ENCODE measurements at places on chromosomes 13 and 19. TPM values are rescaled to one million over a fixed set of nuclear protein-coding genes. Genes with fewer than 3 reads are reported as not detected.

- H3K27me3 ChIP-seq = no peaks in the 10 kb centered on the region
- no peak for DNase-seq
- H3K4me1 ChIP-seq = peaks cover 21% of the 10 kb centered on the region
- no peaks in the 10 kb centered on the region for H3K36me3 ChIP-seq
- no peak overlapping the region for H3K27ac ChIP-seq
Measured at GRCh38 chr13:98500963-98501421, 75.9 kb downstream of the STK24 start.

DNA sequence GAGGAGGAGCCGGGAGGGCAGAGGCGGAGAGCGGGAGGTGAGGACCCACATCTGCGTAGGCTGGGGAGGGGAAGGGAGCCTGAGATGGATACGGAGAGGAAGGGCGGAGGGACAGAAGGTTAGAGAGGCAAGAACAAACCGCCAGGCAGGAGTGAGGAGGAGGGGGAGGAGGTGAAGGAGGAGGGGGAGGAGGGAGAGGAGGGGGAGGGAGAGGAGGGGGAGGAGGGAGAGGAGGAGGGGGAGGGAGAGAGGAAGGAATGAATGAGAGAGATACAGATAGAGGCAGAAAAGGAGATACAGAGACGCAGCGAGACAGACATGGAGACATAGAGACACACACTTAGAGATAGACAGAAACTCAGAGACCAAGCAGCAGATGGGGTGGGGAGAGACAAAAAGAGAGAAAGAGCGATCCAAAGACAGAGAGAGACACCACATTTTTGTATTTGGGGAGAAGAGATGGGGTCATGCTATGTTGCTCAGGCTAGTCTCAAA is 782 bp upstream of the CA11 start:
- H3K4me1 ChIP-seq = peaks cover 5% of the 10 kb centered on the region
- no peak overlapping the region for H3K27ac ChIP-seq
- H3K4me3 ChIP-seq = peak overlapping the region; percentile 71
- H3K27me3 ChIP-seq = no peaks in the 10 kb centered on the region
- no peaks in the 10 kb centered on the region for H3K36me3 ChIP-seq
- no peak for DNase-seq

- H3K36me3 ChIP-seq = peaks cover 23% of the 10 kb centered on the region
- peak overlapping the region; percentile 33 for H3K27ac ChIP-seq
- DNase-seq = no peak
- no peak overlapping the region for H3K4me3 ChIP-seq
Measured at GRCh38 chr13:106493533-106494220, 41.8 kb downstream of the EFNB2 start.

- no peaks in the 10 kb centered on the region for H3K27me3 ChIP-seq
- no peak overlapping the region for H3K27ac ChIP-seq
- DNase-seq = no peak
Measured at GRCh38 chr13:49419276-49419675, 24.6 kb downstream of the CAB39L start.

DNA sequence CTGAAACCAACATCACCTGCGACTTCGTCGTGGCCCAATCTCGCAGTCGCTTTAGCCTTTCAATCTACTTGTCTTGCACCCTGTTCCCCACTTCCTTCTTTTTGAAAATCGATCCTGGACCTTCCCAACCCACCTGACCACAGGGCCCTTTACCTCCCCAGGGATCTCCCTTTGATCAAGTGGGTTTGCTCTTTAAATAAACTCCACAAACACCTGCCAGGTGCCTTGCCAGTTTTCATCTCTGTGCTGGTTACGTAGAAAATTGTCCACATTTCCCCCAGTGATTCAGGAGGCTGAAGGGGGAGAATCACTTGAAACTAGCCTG is 14.5 kb upstream of the RAB20 start:
- no peak for DNase-seq
- H3K4me3 ChIP-seq = no peak overlapping the region
- peaks cover 9% of the 10 kb centered on the region for H3K4me1 ChIP-seq

GRCh38 chr13:66341635-66342377 is 888.3 kb downstream of the PCDH9 start:
- H3K27me3 ChIP-seq = no peaks in the 10 kb centered on the region
- peaks cover 20% of the 10 kb centered on the region for H3K4me1 ChIP-seq
- H3K4me3 ChIP-seq = no peak overlapping the region
- no peaks in the 10 kb centered on the region for H3K36me3 ChIP-seq
- DNase-seq = no peak

GRCh38 chr13:81171065-81171647 is 830.2 kb upstream of the SPRY2 start:
- DNase-seq = peak; percentile 18
- H3K4me1 ChIP-seq = no peaks in the 10 kb centered on the region
- no peak overlapping the region for H3K4me3 ChIP-seq
- H3K27ac ChIP-seq = no peak overlapping the region

GRCh38 chr19:40264314-40265054 is 20.7 kb downstream of the AKT2 start:
- H3K36me3 ChIP-seq = no peaks in the 10 kb centered on the region
- no peak overlapping the region for H3K27ac ChIP-seq
- H3K4me3 ChIP-seq = no peak overlapping the region
- no peaks in the 10 kb centered on the region for H3K4me1 ChIP-seq

- no peak for DNase-seq
- peaks cover 16% of the 10 kb centered on the region for H3K4me1 ChIP-seq
Measured at GRCh38 chr19:3098515-3099346, 4.6 kb downstream of the GNA11 start.

- peaks cover 11% of the 10 kb centered on the region for H3K4me1 ChIP-seq
- no peaks in the 10 kb centered on the region for H3K36me3 ChIP-seq
- no peak overlapping the region for H3K4me3 ChIP-seq
- no peak for DNase-seq
Measured at GRCh38 chr13:113881614-113882266, 17.9 kb upstream of the GAS6 start.

DNA sequence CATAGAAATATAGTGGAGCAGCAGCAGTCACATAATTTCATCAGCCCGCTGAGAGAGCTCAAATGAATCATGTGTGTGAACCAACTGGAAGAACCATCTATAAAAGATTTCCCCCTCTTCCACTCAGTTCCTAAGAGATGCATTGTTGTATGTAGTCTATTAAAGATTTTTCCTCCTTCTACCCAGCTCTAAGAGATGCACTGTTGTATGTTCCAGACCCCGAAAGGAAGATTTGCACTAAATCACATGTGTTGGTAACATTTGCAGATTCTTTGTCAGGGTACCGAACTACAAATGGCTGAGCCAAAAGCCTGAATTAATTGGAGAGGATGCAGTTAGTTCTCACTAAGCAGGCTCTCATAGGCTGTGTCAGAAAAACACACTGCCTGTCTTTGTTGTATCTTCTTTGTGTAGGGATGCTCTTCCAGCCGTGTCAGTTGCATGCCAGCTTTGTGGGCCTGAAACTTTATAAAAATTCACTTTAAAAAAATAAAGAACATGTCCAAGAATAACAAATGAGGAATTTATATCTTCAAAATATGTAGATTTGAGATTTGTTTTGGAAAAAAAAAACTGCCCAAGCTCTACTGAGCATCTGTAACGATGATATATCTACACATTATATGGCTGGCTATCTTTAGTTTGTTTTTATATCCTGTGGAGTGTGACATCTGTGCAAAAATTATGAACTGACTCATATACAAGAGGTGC is 223.1 kb downstream of the MZT1 start:
- H3K36me3 ChIP-seq = no peaks in the 10 kb centered on the region
- no peak overlapping the region for H3K27ac ChIP-seq
- no peaks in the 10 kb centered on the region for H3K27me3 ChIP-seq
- H3K4me3 ChIP-seq = no peak overlapping the region
- peak; percentile 21 for DNase-seq

WDR88 gene
- not detected for total RNA-seq

DNA sequence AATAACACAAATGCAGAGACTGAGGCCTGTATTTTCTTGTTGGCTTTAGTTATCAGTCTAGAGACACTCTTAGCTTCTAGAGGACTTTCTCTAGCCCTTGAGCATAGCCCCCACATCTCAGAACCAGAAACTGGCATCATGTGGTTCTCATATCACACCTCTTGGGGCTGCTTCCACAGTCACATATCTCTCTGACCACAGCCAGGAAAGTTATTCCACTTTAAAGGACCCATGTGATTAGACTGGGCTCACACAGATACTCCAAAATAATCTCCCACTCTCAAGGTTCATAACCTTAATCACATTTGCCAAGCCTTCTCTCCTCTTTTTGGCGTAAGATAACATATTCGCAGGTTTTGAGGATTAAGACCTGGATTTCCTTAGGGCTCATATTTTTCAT is 846.9 kb upstream of the MIR17HG start:
- no peak overlapping the region for H3K27ac ChIP-seq
- DNase-seq = no peak
- H3K36me3 ChIP-seq = no peaks in the 10 kb centered on the region
- no peaks in the 10 kb centered on the region for H3K27me3 ChIP-seq

DNA sequence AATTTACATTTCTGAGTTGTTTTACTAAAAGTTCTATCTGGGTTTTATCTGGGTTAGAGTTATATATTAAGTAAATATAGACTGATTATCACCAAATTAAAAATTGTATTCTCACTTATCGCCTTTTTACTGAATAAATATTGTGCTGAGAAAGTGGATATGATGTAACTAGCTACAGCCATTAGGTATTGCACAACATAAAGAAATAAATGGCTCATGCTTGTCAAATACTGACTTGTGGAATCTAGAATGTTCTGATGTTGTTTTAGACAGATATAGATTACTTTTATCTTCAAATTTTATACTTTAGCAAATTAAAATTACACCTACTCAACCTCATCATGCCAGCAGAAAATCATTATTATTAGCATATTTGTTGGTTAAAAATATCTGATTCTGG is 1277.1 kb upstream of the MIR17HG start:
- no peak overlapping the region for H3K27ac ChIP-seq
- H3K36me3 ChIP-seq = no peaks in the 10 kb centered on the region
- no peak for DNase-seq
- H3K27me3 ChIP-seq = no peaks in the 10 kb centered on the region

HIF3A gene
- 18.0 TPM for total RNA-seq

GRCh38 chr19:6092329-6093286 is 17.7 kb downstream of the RFX2 start:
- peak overlapping the region; percentile 20 for H3K4me3 ChIP-seq
- no peaks in the 10 kb centered on the region for H3K36me3 ChIP-seq
- DNase-seq = peak; percentile 58
- H3K27me3 ChIP-seq = peaks cover 37% of the 10 kb centered on the region
- no peak overlapping the region for H3K27ac ChIP-seq

DNA sequence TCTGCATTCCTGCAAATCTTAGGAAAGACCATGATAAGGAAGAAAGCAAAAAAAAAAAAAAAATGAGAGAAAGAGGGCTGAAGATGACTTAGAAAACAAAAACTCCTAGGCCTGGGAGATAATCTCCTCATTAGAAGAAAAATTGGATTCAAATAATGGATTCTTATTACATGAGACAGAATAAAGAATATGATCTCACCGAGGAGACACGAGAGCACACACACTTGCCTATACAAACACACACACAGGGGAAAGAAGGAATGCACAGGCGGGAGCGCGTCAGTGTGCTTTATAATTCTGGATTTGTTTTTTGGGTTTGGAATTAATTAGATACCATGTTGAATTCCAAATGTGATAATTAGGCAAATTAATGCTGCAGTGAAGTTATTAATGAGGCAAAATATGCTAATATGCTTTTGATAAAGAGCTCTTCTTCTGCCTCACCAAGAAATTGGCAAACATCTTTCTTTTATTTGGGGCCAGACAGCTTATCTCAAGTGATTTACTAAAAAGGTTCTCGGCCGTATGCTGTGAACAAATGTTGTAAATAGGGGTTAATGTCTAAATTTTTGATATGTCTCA is 36.1 kb upstream of the PCDH8 start:
- peaks cover 35% of the 10 kb centered on the region for H3K27me3 ChIP-seq
- no peak overlapping the region for H3K27ac ChIP-seq
- no peaks in the 10 kb centered on the region for H3K36me3 ChIP-seq
- no peak overlapping the region for H3K4me3 ChIP-seq
- peaks cover 11% of the 10 kb centered on the region for H3K4me1 ChIP-seq
- DNase-seq = no peak

DNA sequence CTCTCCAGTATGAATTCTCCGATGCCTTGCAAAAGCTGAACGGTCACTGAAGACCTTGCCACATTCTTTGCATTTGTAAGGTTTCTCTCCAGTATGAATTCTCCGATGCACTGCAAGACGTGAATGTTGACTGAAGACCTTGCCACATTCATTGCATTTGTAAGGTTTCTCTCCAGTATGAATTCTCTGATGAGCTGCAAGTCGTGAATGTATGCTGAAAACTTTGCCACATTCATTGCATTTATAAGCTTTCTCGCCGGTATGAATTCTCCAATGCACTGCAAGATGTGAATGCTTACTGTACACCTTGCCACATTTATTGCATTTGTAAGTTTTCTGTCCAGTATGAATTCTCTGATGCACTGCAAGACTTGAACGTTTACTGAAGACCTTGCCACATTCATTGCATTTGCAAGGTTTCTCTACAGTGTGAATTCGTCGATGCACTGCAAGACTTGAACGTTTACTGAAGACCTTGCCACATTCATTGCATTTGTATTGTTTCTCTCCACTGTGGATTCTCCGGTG is 20.0 kb upstream of the ZNF841 start:
- no peak for DNase-seq
- no peaks in the 10 kb centered on the region for H3K4me1 ChIP-seq
- H3K4me3 ChIP-seq = no peak overlapping the region
- no peak overlapping the region for H3K27ac ChIP-seq
- no peaks in the 10 kb centered on the region for H3K27me3 ChIP-seq

DNA sequence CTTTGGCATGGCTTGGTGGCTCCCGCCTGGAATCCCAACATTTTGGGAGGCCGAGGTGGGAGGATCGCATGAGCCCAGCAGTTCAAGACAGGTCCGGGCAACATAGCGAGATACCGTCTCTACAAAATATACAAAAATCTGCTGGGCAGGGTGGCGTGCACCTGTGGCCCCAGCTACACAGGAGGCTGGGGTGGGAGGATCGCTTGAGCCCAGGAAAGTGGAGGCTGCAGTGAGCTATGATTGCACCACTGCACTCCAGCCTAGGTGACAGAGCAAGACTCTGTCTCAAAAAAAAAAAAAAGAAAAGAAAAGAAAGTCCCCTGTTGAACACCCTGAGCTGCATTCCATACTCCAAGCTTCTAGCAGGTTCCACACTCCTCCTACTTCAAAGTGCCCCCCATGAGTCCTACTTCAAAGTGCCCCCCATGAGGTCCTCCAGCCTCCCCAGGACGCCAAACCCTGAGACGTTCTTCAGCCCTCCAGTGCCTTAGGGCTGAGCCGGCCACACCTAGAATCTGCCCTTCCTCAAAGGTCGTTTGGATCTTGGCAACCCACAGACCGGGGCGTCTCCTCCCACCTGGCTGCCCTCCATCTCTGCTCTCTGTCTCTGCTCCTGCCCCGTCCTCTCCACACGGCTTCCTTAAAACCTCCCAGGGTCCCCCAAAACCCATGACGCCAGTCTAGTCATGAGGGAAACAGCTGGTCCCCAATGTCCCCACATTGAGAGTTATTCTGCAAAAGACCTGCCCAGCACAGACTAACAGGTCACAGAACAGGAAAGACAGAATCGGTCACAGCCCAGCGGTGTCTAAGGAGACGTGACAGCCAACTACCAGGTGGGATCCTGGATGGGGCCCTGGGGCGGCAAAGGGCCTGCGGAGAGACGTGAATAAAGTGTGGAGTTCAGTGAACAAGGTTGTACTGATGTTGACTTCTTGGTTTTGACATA is 4.8 kb downstream of the TJP3 start:
- peaks cover 9% of the 10 kb centered on the region for H3K4me1 ChIP-seq
- no peaks in the 10 kb centered on the region for H3K36me3 ChIP-seq
- H3K27ac ChIP-seq = no peak overlapping the region
- H3K4me3 ChIP-seq = no peak overlapping the region
- no peaks in the 10 kb centered on the region for H3K27me3 ChIP-seq
